ENCODE measurements at places on chromosomes 2 and 18.
A peak's percentile ranks its signal among the peaks of the same experiment; 100 is the strongest.

DNA sequence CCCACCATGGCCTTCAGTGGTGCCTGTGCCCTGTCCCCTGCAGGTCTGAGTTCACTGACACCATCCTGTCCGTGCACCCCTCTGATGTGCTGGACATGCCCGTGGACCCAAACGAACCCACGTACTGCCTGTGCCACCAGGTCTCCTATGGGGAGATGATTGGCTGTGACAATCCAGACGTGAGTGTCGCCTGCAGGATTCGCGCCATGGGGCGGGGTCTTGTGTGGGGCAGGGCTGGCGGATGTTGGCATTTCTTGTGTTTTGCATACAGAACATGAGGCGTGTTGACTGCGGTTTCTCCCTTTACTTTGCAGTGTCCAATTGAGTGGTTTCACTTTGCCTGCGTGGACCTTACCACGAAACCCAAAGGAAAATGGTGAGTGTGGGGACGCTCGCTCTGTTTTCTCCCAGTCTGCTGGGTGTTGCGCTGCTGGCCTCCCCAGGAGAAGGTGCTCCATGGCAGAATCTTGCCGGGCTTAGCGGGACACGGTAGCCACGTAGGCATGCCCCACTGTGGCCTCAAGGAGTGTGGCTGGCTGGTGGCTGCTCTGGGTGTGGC lies 11.5 kb upstream of the D2HGDH start:
- no peak for DNase-seq

DNA sequence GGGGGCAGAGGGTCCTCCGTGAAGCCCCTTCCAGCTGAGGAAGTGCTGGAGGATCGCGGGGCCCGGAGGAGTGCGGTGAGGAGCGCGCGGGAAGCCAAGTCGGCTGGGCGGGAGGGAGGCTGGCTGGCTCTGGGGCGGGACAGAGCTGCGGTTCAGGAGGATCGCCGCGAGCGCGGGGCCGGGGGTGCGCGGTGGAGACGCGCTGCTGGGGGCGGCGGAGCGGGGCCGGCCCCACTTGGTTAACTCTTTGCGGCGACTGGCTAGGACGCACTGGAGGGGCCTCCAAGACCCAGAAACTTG lies 464 bp downstream of the CYBRD1 start:
- DNase-seq, result peak; percentile 22

GRCh38 chr2:174438146-174438886 lies 42.8 kb downstream of the SCRN3 start:
- DNase-seq, result no peak

GRCh38 chr2:23745068-23745725 lies 181.7 kb downstream of the ATAD2B start:
- no peak for DNase-seq

DNA sequence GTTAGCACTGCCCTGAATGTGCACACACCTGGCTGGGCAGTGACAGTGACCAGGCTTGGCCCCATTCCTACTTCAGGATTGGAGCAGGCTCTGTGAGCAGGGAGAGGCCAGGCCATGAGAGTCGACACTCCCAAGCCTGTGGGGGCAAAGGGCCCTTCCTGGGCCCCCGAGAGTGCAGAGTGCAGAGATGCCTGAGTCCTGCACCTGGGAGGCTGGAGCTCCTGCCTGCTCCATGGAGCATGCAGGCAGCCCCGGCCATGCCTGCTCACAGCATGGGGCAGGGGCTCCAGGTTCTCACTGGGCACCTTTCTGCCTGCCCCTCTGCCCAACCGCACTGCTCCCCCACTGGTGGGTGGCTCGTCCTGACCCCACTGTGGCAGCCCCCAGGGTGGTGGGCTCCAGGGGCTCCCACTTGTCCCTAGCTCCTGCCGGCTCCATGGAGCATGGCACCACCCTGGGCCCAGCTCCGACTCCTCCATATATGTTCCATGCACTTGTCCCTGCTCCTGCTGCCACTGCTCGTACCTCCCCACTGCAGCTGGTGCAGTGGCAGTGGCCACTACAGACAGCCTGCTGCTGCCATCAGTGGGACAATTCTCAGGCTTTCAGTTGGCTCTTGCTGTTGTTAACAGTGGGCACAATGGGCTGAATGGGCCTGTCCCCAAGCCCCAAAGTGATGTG lies 282.0 kb downstream of the RPRM start:
- DNase-seq, result no peak

GRCh38 chr2:151491496-151491895 lies 81.8 kb downstream of the RIF1 start:
- DNase-seq, result no peak

GRCh38 chr2:25899404-25899970 lies 21.2 kb upstream of the ASXL2 start:
- DNase-seq, result no peak

Data from fibroblast of the aortic adventitia (primary cell).